ENCODE measurements at places on chromosomes 11 and 22.

GRCh38 chr22:37011472-37011871 lies 7.8 kb downstream of the TST start:
- no peak for DNase-seq

DNA sequence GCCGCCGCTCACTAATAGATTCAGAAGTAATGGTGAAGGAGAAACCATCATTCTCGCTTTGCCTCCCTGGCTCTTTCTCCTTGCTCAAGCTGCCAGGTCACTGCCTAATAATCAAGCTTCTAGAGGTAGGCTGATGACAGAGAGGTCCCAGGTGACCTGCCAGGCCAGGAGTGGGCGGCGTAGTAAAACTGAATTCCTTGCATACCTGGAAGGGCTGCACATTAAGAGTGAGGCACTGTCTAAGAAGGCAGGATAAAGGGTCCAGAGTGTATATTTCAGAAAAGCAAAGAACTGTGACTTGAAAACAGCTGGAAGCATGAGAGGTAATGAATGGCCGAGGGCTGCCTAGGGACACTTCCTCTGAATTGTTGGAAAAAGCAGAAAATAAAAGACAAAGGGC lies 4.1 kb downstream of the SYT13 start:
- no peak for DNase-seq

DNA sequence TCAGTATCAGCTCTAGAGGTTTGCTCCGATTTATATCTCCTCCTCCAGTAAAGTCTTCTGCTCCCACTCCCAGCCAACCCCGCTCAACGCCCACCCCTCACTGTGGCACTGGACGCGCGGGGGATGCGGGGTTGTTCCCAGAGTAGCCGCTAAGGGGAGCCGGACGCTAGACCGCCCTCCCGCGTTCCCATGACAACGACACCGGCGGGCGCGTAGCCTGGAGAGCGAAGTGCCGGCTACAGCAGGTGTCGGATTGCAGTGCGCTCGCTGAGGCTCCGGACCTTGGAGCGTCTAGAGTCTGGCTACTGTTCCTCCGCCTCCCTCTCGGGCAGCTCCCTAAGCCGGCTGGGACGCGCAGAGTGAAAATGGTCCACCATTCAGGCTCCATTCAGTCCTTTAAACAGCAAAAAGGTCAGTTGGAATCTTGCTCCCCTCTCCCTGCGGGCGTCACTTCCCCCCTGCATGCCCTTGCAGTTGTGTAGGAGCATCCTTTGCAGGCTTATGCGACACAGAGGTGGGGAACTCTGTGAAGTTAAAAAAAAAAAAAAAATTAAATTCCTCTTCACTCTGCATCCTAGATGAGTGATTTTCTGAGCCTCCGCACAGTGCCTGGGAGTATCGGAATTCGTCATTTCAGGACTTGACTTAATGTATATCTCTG lies at the start of gene ANO3:
TSS of gene ANO3 (plus strand) at position 220 of the 661 bp plus-strand sequence. CDS start at position 366, 146 bp downstream.
- DNase-seq = no peak

GRCh38 chr11:13119361-13119760 lies 110.2 kb downstream of the RASSF10 start:
- no peak for DNase-seq

DNA sequence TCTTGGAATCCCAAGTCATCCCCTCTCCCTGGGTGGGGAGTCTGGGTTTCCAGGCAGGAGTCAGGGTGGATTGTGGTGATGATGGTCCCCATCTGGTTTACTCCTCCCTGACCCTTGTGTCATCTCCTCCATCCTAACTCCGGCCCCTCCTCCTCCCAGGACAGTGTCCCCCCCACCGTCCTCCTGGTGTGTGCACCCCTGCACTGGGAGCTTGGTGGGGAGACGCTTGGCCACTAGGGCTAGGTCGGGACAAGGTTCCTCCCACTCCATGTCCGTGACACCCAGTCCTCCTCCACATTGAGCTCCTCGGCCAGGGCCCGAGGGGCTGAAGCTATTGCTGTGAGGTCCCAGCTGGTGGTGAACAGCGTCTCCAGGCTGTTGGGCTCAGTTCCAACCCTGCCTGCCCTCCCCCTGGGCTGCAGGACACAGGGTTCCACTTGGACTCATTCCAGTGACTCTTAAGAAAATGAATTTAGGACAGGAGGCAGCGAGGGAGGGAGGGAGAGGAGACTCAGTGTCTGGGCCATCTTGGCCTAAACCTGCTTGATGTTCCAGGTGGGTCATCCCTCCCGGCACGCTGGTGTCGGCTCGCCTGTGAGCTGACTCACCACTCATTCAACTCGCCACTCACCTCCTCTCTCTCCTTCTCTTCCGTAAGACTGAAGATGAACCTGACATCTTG lies 433.2 kb downstream of the TBC1D22A start:
- DNase-seq = no peak

GRCh38 chr11:101436511-101437142 lies 147.2 kb downstream of the TRPC6 start:
- no peak for DNase-seq

- DNase-seq = no peak
Observed at GRCh38 chr11:128411812-128412211, 175.5 kb downstream of the ETS1 start.

GRCh38 chr11:11420899-11421285 lies 67.8 kb upstream of the CSNK2A3 start:
- no peak for DNase-seq

DNA sequence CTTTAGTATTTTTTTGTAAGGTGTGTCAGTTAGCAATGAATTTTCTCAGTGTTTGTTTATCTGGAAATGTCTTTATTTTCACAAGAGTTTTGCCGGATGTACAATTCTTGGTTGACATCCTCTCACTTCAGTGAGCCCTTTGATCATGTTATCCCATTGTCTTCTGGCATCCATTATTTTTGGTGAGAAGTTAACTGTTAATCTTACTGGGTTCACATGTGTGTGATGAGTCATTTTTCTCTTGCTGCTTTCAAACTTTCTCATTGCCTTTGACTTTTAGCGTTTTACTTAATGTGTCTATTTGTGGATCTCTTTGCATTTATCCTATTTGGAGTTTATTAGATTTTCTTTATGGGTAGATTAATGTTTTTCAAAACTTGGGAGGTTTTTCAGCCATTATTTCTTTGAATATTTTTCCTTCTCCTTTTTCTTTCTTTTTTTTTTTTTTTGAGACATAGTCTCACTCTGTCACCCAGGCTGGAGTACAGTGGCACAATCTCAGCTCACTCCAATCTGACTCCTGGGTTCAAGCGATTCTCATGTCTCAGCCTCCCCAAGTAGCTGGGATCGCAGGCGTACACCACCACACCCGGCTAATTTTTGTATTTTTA lies 100.5 kb upstream of the RRM1 start:
- DNase-seq = no peak

DNA sequence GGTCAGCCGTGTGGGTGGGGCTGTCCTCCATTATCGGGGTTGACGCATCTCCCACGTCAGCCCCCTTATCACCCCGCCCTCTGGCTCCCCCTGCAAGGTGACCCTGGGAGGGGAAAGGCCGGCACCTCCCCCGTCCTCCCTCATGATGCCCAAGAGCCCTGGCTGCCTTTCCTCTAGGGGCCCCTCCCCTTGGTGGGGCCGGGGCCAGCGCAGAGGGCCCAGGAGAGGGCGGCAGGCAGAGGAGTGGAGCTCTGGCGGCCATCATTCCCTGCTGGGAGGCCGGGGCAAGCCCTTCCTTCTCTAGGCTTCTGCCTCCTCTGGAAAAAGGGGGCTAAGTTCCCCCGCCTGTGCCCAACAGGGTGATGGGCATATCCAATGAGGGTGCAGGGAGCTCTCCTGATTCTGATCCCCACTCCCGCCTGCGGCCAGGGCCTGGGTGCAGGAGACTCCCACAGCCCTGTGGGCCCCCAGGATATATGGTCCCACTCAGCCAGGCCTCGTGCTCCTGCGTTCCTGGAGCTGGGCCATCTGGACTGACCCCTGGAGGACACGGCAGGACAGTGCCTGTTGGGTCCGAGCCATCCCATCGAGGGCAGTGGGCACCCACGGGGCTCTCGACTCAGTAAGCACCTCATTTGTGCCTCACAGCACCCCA lies 12.3 kb downstream of the MYRF start:
- DNase-seq = no peak

DNA sequence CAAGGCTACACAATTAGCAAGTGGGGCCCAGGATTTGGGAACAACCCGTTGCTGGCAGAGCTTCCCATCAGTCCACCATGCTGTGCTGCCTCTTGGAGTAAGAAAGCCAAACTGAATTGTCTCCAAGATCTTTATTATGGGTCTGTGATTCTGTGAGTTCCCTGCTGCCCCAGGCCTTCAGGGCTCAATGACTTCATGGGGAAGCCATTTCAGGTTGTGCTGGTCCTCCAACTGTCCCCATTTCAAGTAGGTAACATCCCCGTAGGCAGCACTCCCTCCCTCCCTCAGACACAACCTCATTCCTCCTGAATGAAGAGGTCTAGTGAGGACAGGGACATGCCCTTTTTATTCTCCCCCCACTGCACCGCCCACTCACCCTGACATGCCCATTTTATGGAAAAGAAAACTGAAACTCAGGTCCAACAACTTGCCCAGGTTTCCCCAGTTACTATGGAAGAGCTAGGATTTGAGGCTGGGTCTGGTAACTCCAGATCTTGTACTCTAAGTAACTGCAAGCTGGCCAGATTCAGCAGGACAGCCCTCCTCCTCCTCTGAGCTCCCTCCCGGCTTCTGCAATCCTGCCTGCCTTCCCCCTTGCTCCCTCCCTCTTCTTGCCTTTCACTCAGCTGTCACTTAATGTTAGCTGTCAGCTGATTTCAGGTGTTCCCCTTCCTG lies 8.2 kb upstream of the YWHAH start:
- no peak for DNase-seq

DNA sequence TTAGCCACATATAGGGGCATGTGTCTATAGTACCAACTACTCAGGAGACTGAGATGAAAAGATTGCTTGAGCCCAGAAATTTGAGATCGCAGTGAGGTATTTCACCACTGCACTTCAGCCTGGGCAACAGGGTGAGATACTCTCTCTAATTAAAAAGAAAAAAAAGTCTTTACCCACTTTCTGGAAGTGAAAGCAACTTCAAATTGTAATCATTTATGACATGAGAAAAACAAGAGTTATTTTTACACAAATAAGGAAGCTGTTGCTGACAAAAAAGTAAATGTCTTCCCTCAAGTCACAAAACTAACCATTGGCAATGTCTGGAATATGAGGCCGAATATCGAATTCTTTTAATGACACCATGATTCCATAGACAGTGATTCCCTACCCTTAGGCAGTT lies 71.4 kb downstream of the GLYATL1 start:
- no peak for DNase-seq

DNA sequence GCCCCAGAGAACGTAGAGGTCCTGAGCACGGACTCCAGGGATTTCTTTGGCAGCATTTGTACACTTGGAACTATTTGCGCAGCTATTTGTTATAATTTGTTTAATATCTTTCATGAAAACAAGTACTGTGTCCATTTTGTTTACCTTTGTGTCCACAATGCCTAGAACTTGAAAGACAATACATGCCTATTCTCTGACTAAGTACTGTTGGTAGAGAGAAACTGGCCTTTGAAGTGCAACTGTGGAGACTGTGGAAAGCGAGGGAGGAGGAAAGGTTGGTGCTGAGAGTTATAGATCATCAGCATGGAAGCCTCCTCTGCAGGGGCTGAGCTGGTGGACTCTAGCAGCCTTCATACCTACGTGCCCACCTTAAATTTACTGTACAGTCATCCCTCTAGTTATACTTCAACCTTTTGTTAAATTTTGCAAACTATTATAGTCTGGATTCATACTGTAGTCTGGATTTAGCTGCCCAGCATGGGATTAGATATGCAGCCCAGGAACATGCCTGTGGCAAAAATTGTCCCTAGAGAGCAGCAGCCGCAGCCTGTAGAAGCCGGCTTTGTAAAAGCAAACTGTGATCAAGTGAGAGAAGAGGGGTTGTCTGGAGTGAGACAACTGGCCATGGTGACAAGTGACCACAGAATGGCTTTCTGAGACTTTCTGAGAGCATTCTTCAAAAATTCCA lies 24.2 kb upstream of the YAP1 start:
- DNase-seq = no peak

DNA sequence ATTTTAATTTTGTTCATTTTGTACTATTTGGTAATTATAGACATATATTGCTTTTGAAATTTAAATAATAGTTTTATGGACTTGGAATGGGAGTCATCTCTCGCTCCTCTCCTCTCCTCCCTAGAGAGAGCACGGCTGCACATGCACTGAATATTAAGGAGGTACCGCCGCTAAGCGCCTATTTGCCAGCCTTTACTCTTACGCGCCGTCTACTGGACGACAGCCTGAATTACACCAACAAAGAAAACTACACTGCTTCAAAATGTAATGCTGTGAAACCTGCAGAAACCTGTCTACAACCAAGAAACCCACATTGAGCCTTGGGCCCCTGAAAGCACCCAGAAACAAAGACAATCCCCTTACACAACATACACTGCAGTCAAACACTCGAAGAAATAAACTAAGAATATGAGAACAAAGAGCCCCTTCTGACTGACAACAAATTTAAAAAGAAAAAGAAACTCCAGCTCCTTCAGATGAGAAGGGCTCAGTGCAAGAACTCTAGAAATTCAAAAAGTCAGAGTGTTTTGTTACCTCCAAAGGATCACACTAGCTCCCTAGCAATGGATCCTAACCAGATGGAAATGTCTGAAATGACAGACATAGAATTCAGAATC lies 737.2 kb downstream of the LRRC4C start:
- no peak for DNase-seq

GRCh38 chr11:1511937-1512496 lies 25.4 kb upstream of the MOB2 start:
- no peak for DNase-seq
